Stomach (tissue), 19 donors: ENCODE measurements at places on chromosomes 13 and 19. TPM values are rescaled to one million over a fixed set of nuclear protein-coding genes. Genes with fewer than 3 reads are reported as not detected.

- peak; percentile 95 for DNase-seq
Observed at GRCh38 chr19:47231215-47232054, 436 bp upstream of the BBC3 start.

GRCh38 chr19:29615891-29616425, 9.9 kb downstream of the POP4 start:
- DNase-seq: no peak

GRCh38 chr13:44340508-44340907, 33.1 kb upstream of the SERP2 start:
- no peak for DNase-seq

GRCh38 chr13:21076253-21076652, 14.9 kb upstream of the LATS2 start:
- DNase-seq: no peak

GRCh38 chr19:45061965-45062364, 14.3 kb downstream of the ZNF296 start:
- no peak for DNase-seq

- no peak for DNase-seq
Observed at GRCh38 chr13:51843529-51843928, 1.4 kb downstream of the TMEM272 start.

DNA sequence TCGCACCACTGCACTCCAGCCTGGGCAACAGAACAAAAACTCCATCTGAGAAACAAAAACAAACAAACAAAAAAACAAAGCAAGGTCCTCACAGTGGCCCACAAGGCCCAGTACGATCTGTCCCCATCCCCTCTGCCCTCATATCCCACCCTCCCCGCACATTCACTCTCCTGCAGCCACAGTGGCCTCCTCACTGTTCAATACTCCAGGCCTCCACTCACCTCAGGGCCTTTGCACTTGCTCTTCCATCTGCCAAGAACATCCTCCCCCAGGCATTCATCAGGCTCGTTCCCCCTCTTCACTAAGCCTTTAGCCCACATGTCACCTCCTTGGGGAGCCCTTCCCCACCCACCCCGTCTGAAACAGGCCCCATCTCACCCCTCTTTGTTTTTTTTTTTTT, 4.6 kb downstream of the TMEM143 start:
- DNase-seq: no peak

DNA sequence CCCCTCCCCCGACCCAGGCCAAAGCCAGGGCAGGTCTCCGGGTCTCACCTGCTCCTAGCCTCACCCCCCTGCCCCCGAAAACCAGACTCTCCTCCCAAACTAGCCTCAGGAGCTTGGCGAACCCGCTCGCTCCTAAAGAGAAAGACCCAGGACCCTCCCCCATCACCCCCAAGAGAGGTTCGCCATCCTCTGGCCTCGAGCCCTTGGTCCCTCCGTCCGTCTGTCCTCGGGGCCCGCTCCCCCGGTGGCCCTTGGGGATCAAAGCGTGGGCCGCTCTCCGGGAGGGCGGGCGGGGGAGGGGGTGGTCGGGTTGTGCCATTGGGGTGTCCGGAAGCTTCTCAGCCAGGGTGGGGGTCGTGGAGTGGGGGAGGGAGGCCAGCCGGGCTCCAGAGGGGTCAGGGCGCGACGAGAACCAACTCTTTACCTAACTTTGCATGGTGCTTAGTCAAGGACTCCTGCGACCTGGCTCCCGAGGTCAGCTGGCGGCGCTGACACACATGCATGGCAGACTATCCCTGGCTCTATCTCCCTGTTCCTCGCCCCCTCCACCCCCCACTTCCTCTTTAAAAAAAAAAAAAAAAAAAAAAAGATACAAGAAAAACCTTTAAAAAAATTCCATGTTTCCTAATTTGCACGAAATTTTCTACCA, 15.6 kb downstream of the SMIM24 start:
- no peak for DNase-seq

DNA sequence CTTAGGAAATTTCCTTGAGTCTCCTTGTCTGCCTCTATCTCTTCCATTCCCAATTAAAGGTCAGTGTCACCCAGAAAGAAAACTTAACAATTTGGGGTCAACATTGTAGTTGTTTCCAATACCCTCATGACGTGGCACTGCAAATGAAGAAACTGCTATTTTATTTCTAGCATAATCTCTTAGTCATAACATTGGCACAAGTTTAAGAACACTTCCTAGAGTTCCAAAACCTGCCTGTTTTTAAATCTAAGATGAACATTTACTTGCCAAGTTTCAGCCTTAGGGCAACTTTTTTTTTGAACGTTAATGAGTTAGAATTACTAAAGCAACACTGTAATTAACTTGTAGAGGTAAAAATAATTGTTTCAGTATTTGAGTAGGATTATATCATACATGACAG, 108.0 kb downstream of the LMO7 start:
- no peak for DNase-seq

DNA sequence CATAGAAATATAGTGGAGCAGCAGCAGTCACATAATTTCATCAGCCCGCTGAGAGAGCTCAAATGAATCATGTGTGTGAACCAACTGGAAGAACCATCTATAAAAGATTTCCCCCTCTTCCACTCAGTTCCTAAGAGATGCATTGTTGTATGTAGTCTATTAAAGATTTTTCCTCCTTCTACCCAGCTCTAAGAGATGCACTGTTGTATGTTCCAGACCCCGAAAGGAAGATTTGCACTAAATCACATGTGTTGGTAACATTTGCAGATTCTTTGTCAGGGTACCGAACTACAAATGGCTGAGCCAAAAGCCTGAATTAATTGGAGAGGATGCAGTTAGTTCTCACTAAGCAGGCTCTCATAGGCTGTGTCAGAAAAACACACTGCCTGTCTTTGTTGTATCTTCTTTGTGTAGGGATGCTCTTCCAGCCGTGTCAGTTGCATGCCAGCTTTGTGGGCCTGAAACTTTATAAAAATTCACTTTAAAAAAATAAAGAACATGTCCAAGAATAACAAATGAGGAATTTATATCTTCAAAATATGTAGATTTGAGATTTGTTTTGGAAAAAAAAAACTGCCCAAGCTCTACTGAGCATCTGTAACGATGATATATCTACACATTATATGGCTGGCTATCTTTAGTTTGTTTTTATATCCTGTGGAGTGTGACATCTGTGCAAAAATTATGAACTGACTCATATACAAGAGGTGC, 223.1 kb downstream of the MZT1 start:
- DNase-seq: no peak

GRCh38 chr19:35409191-35409590, 38.3 kb downstream of the GPR42 start:
- no peak for DNase-seq

- no peak for DNase-seq
Observed at GRCh38 chr19:2719920-2720776, 1.0 kb downstream of the DIRAS1 start.

- DNase-seq: no peak
Observed at GRCh38 chr19:5445561-5446055, 9.6 kb upstream of the ZNRF4 start.

DNA sequence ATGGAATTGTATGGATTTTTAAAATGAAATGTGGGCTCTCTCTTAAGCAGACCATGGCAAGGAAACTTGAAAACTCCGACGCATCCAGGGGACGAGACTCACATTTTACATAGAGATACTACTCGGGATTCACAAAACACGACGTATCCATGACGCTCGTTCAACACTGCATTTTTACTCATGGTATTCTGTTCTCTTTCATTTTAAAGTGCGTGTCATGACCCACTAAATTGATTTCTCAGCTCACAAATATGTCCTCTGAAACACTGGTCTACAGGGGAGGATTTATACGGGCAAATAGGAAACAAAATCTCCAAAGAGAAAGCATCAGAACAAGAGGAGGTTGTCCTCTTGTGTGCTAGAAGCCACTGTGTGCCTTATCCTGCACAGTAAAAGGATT, 523.5 kb downstream of the MYO16 start:
- DNase-seq: no peak

GRCh38 chr19:12840091-12841079, 2.1 kb downstream of the MAST1 start:
- DNase-seq: peak; percentile 84

DNA sequence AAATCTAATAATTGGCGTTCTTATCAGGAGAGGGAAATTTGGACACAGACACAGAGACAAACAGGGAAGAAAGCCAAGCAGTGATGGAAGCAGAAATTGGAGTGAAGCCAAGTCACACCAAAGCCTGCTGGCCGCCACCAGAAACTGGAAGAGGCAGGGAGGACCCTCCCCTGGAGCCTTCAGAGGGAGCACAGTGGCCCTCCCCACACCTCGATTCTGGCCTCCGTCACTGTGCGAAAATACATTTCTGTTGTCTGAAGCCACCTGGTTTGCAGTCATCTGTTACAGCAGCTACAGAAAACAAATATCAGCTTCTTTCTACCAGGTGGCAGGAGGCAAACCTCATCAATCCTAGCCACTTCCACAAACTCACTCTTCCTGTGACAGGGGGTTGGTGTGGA, 8.3 kb upstream of the TLE6 start:
- peak; percentile 58 for DNase-seq

DNA sequence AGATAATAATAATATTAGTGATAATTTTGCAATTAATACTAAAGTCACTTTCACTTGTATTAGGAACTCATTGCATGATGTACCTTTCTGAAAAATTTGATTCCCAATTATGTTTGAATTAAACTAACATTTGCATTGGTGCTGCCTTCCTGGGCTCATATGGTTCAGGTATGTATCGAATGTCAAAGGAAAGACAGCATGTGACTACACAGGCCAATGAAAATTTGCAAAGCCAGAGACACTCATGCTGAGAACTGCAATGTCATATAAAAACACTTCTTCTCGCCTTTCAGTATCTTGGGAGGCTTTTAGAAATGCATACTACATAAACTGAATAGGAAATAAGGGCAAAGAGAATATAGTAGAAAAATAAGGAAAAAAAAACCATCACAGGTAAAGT, 44.3 kb downstream of the RAP2A start:
- no peak for DNase-seq

- DNase-seq: no peak
Observed at GRCh38 chr13:94305934-94306333, 173.5 kb downstream of the DCT start.

DNA sequence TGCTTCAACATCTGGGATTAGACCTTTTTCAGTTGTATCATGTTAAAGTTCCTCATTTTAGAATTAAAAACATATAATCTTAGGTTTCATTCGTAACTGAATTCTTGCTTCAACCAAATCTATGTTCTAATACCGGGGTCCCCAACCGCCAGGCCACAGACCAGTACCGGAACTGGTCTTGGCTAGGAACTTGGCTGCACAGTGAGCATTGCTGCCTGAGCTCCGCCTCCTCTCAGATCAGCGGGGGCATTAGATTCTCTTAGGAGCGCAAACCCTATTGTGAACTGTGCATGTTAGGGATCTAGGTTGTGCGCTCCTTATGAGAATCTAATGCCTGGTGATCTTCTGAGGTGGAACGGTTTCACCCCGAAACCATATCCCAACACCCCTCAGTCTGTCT, 19.2 kb downstream of the ITM2B start:
- no peak for DNase-seq

DNA sequence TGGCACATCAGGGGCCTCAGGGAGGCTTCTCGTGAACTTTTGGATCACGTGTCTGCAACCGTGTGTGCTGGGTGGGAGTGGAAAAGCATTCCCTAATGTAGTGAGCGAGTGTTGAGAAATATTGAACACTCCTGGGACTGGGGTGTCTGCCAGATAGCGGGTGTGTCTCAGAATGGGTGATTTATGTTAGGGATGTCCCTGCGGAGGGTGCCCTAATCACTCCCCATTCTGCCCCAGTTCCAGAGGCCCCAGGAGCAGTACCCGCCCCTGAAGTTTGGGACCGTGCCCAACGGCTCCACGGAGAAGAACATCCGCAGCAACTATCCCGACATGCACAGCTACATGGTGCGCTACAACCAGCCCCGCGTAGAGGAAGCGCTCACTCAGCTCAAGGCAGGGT, 24.2 kb upstream of the GRWD1 start:
- peak; percentile 14 for DNase-seq

DNA sequence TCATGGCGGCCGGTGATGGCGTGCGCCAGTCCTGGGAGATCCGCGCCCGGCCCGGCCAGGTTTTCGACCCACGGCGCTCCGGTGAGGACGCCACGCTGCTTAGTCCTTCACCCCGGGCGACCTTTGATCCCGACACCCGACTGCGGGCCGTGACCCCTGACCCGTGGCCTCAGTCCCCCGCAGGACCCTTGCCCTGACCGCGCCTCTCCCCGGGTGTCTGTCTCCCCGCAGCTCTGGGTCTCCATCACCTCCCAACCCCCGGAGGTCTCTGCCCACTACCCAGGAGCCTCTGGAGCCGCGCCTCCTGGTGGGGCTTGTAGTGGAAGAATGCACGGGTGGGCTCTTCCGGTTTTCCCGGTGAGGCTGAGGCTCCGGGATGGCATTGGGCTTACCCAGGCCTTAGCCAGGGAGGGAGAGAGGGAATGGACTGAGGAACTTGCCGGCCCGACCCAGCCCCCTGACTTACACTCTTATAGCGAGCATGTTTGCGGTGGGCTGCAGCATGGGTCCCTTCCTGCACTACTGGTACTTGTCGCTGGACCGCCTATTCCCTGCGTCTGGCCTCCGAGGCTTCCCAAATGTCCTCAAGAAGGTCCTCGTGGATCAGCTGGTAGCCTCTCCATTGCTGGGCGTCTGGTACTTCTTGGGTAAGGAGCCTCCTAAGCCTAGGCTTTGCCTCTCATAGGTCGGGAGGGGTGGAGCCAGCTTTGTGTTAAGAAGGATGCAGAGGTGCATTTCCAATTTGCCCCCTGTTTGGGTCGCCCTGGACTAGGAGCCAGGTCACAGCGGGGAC, 566 bp downstream of the MPV17L2 start:
- DNase-seq: no peak

GRCh38 chr13:104571161-104571892, 1505.1 kb upstream of the SLC10A2 start:
- DNase-seq: peak; percentile 92

DNA sequence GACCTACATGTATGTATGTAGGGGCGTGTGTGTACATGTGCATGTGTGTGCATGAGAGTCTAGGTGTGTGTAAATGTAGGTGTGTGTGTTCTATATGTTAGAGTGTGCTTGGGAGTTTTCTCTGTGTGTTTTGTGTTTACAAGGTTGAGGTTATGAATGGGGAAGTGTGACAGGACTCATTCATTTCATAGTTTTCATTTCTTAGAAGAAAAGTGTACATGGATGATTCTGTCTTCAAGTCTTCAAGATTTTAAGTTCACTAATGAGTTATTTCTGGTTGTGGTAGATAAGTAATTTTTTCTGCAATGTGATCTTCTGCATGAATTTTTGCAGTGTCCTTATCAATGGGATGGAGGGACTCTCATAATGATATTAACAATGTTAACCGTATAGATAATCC, 118.2 kb upstream of the SLC10A2 start:
- DNase-seq: no peak

- DNase-seq: no peak
Observed at GRCh38 chr13:48403151-48403631, 9.7 kb downstream of the LPAR6 start.

- peak; percentile 27 for DNase-seq
Observed at GRCh38 chr13:29994911-29995595, 144.6 kb upstream of the UBL3 start.

- DNase-seq: no peak
Observed at GRCh38 chr13:97214921-97215320, 7.2 kb upstream of the MBNL2 start.

Gene C19orf85
- total RNA-seq: not detected

Gene VAV1
- 4.4 TPM for total RNA-seq

Gene KLK15
- total RNA-seq: not detected

Gene MAP2K2
- total RNA-seq: 84.3 TPM

Gene ADGRE1
- total RNA-seq: 0.37 TPM

Gene NLRP11
- total RNA-seq: not detected

Gene RDH13
- 124 TPM for total RNA-seq

Gene MTIF3
- 91.6 TPM for total RNA-seq

Gene SULT2A1
- 13.4 TPM for total RNA-seq

Gene EPN1
- total RNA-seq: 247 TPM

Gene CABP5
- total RNA-seq: not detected
